ENCODE measurements at places on chromosomes 12 and 14.

DNA sequence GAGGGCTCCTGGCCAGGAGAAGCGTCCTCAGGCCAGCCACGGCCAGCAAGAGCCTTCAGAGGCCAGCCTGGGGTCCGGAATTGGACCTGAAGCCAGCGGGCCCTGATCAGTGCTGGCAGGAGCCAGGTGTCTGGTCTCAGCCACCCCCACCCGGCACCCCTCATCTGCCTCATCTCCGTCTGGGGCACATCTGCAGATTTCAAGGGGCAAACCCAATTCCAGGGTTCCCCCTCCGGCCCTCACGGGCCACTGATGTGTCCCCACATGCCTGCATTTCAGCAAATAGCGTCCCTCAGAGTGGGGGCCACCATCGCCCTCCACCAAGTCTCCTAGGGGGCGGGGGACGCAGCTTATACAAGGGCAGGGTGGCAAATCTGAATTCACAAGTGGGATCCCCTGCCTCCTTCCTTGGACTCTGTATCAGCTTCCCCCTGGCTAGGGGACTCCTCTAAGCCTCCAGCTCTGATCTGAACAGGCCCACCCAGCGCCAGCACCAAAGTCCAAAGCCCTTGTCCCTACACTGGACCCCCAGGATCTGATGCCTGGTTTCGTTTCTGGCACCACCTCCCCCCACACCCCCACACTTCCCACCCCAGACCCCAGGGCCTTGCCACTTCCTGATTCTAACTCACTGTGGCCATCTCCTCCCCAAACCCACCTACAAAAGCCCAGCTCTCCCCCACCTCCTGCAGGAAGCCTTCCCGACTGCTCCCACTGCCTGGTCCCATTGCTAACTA, 10.1 kb downstream of the TMEM179 start:
- no peak for DNase-seq

DNA sequence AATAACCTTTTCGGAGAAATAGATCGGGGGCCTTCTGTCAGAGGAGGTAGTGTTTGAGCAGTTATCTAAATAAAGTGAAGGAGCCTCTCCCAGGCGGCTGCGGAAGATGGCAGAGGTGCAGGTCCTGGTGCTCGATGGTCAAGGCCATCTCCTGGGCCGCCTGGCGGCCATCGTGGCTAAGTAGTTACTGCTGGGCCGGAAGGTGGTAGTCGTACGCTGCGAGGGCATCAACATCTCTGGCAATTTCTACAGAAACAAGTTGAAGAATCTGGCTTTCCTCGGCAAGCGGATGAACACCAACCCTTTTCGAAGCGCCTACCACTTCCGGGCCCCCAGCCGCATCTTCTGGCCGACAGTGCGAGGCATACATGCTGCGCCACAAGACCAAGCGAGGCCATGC, 186.1 kb downstream of the KTN1 start:
- DNase-seq, result no peak

- peak; percentile 58 for DNase-seq
These were observed 280.6 kb upstream of the CLEC14A start for GRCh38 chr14:38536376-38537038.

- DNase-seq, result no peak
These were observed 43.6 kb downstream of the ANO2 start for GRCh38 chr12:5901416-5901815.

DNA sequence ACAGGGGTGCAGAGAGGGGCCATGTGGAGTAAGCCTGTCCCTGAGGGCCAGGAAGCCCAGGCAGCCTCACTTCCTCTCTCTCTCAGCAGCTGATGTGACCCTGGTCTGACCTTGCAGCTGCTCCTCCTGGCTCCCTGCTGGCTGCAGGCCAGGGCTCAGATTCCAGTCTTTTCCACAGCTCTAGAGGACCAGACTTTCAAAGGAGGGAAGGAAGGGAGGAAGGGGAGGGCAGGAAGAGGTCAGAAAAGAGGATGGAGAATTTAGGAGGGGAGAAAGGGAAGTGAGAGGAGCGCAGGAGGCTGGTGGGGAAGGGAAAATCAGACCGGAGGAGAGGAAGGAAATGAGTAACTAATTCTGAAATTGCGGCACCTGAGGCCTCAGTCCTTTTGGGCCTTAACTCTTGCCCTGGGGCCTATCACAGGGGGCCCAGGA, 40.9 kb upstream of the VASH1 start:
- no peak for DNase-seq

DNA sequence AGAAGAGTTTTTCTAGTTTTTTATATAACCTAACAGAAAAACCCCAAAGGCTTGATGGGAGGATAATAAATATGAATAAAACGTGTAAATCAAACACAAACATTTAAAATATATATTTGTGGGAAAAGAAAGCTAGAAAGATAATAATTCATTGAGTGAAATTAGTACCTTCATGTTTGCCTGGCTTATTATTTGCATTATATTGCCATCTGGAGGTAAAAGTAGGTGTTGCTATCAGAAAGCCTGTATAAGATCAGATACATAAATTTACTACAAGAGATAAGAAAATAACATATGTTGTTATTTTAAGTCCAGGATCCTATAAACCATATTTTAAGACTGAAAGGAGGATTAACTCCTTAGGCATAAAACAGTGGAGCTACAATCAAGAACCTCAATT, 77.7 kb downstream of the NTS start:
- peak; percentile 66 for DNase-seq

- DNase-seq, result no peak
These were observed 99.8 kb downstream of the TGFB3 start for GRCh38 chr14:75881994-75882393.

DNA sequence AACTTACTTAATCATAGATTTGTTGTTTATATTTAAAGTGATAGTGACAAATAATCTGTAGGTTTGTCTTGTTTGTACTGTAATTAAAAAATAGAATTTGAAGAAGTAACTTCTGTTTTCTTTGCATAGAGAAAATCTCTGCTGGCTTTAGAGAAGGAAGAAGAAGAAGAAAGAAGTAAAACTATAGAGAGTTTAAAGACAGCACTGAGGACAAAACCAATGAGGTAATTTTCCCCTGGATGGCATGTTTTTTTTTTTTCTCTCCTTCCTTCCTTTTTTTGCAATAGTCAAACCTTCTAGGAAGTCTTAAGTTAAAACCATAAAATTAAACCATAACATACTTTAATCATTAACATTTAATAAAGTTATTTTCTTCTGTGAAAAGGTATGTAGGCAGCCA, 131.9 kb downstream of the DAAM1 start:
- no peak for DNase-seq

GRCh38 chr12:87202189-87202588, 827.0 kb downstream of the C12orf50 start:
- DNase-seq, result no peak

- no peak for DNase-seq
These were observed 805 bp upstream of the KRT7 start for GRCh38 chr12:52232203-52232673.

GRCh38 chr12:30582943-30583342, 112.7 kb downstream of the IPO8 start:
- no peak for DNase-seq

- DNase-seq, result no peak
These were observed 29.1 kb downstream of the RFLNA start for GRCh38 chr12:124323771-124324530.

DNA sequence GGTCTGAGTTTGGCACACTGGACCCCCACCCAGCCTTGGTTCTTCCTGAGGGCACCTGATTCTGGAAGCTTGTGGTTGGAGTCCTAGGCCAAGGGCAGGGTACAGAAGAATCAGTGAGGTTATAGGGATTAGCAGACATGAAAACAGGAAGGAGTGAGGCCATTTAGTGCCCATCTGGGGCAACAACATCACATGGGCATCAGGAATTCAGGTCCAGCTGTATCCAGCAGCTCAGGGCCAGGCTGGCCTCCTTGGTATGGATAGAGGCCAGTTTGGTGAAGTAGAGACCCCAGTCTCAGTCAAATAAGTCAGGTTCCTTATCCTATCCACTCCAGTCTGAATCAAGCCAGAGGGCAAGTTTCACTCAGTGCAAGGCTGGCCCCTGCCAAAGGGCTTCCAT, 36.2 kb downstream of the RASAL1 start:
- DNase-seq, result no peak

GRCh38 chr14:68439676-68440075, 353.2 kb downstream of the ZFP36L1 start:
- no peak for DNase-seq

DNA sequence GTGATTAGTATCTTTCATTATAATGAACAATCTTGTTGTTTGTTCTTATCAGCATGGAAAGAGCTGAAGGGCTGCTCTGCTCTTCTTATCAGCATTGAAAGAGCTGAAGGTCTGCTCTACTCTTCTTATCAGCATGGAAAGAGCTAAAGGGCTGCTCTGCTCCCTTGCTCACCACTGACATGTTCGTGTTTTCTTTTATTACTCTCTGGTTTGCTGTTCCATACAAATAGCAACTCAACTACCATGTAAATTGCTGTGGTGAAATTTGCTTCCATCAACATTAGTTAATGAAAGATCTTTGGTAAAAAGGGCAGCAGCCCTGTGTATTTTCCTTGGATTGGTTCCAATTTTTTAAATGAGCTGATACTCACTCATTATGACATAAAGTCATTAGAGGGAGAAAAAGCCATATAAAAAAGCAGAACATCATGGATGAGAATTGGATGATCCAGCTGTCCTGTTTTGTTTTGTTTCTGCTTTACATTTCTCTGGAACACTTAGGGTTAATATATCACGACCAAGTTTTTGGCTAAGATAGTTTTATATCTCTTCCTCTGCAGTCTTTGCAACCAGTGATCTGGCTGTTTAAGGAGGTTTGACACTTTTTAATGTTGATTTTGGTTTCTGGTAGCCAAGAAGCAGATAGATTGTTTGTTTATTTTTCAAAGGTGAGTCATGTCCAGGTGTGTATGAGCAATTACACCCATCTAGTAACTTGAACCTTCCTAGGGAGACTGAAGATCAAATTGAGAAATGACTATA, 356.6 kb downstream of the CEP128 start:
- DNase-seq, result no peak

- peak; percentile 10 for DNase-seq
These were observed at the start of gene CPNE8 for GRCh38 chr12:38905480-38906351. Gene CPNE8, minus strand, starts transcription at chr12:38905591. Its CDS starts 57 bp downstream, at chr12:38905534.

GRCh38 chr12:131681257-131681620, 29.7 kb upstream of the SFSWAP start:
- no peak for DNase-seq

- DNase-seq, result no peak
These were observed 580.0 kb downstream of the DIO2 start for GRCh38 chr14:79631276-79631675.

GRCh38 chr14:94491511-94491910, 15.5 kb upstream of the SERPINA9 start:
- DNase-seq, result no peak

DNA sequence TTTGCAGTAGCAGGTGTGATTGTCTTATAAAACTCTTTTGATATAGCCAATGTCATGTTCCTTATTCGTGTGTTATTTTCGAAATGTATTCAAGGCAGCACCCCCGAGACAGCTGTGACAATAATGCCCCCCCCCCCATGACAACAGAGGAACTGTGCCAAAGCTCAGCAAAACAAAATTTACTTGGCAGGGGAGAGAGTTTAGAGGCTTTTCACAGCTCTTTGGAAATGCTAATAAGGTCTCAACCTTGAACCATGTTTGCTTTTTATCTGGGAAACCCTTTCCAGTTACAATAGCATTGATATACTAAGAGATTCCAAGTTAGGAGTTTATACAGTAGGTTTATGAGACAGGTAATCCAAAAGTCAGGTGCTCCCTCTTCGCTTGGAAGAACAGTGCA, 56.4 kb upstream of the USP44 start:
- no peak for DNase-seq

DNA sequence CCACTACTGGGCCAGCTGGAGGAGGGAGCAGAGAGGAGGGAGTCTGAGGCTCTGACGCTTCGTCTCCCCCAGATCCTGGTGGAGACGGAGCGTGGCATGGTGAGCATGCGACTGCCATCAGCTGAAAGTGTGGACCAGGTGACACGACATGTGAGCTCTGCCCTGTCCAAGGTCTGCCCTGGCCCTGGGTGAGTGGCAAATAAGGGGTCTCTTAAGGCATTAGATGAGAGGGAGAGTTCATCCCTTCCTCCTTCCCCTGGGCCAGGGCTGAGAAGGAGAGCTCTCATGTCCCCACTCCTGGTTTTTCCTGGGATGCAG, 2.5 kb downstream of the CARMIL3 start:
- no peak for DNase-seq

- DNase-seq, result no peak
These were observed 610.6 kb upstream of the TBX3 start for GRCh38 chr12:115294453-115295133.

DNA sequence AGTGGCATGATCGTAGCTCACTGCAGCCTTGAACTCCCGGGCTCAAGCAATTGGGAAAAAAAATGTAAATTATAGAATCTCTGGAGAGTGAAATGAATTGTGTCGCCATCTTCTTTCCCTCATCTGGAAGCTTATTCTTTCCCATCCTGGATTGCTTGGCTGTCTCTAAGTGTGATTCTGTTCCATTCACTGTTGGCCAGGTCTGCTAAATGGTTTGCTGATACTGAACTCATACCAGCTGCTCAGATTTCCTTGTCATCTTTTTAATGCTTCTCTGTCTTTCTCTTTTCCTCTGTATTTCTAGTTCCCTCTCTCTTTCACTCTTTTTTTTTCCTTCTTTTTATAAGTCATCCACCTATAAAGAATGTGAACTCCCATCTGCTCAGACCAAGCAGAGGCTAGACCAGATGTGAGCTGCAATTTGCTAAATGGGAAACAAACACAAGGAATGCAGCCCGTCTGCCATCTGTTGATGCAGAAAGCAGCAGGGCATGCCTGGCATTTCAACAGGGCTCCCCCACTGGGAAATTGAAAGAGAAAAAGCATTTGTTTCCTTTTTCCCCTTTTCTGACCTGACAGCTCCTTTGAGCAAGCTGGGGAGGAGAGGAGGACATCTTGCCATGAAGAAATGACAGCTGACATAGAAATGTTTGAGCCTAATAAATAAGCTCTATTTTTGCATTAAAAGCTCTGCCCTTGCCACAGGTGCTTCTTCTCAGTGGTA, 1823.6 kb upstream of the FLRT2 start:
- DNase-seq, result peak; percentile 63

- peak; percentile 83 for DNase-seq
These were observed 9.3 kb downstream of the PGF start for GRCh38 chr14:74945852-74946658.

DNA sequence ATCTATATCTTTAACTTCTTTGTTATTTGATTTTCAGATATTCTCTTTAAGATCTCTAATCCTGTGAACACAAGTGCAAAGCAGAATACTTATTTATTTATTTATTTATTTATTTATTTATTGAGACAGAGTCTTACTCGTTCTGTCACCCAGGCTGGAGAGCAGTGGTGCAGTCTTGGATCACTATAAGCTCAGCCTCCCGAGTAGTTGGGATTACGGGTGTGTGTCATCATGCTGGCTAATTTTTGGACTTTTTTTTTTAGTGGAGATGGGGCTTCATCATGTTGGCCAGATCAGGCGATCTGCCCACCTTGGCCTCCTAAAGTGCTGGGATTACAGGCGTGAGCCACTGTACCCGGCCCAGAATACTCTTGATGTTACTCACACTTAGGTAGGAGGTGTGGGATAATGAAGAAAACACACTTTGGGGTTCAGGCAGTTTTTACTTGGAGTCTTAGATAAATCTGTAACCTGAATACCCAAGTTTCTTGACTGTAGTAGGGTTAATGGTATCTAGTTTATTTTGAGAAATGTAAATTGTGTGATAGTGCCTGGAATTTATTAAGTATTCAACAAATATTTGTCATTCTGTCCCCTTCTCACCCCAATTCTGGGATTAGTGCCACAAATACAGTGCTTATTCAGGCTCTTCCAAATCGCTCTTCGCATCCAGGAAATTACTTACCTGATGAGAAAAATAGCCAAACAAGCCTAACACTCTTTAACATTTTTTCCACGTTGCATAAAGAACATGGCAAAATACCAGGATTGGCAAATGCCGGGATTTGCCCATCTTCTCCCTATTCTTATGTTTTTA, 33.0 kb downstream of the METAP2 start:
- peak; percentile 4 for DNase-seq

GRCh38 chr14:36829547-36829946, 167.9 kb downstream of the PAX9 start:
- no peak for DNase-seq

All from A673 (cell line).